ENCODE measurements at places on chromosomes 7 and 10.

DNA sequence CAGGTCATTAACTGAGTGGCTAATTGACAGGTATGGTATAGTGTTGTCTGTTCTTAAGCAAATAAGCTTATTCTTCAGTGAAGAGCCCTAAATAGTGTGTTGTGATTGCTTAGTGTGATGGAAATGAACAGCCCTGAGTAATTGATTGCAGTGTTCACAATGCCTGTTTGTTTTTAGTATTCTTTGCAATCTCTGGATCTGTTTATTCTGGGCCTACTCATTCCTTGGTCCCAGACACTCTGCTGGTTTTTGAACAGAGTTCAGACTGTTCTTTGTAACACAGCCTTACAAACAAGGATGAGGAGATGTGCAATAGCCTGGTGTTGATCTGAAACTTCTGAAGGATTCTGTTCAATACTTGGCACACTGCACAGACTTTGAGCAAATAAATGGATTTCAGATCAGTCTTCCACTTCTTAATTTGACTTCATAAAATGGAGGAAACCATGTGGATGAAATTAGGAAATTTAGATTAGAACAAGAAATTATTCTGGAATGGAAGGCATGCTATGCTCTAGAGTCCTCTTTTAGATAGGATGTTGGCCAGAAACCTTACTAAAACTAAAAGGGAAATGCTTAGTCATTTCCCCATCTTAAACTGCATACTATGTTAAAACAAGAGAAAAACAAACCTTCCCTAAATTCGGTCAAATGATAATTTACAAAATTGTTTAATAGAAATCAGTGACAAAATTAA is 444.2 kb upstream of the SEMA3D start:
- DNase-seq = no peak

DNA sequence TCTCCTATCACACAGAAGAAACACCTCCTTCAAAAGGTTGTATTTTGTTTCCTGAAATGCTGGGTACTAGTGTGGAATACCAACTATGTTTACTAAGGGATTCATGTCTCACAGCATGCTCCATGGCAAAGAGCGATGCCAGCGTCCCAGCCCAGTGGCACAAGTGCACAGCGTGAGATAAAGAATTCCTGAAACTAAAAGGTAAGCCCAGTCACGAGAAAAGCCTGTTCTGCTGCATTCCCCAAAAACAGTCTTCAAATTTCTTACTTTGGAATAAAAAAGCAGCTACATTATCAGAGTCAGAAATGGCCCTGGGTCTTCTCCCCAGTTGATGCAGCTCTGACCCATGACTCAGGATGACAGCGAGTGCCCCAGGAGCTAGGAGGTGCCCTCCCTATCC is 53.1 kb upstream of the DDC start:
- no peak for DNase-seq

DNA sequence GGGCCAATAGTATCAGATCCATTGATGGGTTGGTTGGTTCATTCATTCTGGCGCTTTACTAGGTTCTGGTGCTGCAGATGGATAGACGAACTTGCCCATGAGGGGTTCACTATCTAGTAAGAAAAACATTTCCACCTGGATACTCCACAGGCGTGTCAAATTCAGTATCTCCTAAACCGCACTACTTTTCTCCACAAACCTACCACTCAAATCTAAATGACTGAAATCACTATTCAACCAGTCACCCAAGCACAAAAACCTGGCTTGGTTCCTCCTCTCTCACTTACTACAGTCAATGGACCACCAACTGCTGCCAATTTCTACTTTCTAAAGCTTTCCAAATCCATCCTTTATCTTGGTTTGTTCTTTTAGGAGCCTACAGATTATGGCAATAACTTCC is 572 bp downstream of the AGK start:
- no peak for DNase-seq

- DNase-seq = peak; percentile 85
Observed at GRCh38 chr10:112898540-112899390, 51.3 kb upstream of the TCF7L2 start.

- DNase-seq = no peak
Observed at GRCh38 chr7:22542254-22542653, 42.3 kb upstream of the STEAP1B start.

- DNase-seq = no peak
Observed at GRCh38 chr7:8817448-8818036, 384.1 kb downstream of the NXPH1 start.

DNA sequence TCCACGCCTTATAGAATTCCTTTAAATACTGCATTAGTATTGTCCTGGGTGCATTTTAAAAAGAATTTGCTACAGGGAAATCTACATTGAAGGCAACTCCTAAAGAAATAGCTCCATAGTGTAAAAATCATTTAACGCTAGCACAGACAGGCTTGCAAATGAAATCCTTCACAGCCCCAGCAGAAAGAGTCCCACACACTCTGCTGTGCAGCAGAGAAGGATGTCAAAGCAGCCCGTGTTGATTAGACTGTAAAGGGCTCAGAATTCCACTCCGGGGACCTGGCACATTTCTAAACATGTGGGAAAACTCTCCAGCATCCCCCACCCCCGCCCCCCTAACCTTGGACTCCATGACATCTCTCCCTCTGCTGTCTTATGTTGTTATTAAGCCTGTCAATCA is 176.8 kb downstream of the CALN1 start:
- no peak for DNase-seq

- no peak for DNase-seq
Observed at GRCh38 chr7:70730451-70731110, 401.4 kb upstream of the GALNT17 start.

DNA sequence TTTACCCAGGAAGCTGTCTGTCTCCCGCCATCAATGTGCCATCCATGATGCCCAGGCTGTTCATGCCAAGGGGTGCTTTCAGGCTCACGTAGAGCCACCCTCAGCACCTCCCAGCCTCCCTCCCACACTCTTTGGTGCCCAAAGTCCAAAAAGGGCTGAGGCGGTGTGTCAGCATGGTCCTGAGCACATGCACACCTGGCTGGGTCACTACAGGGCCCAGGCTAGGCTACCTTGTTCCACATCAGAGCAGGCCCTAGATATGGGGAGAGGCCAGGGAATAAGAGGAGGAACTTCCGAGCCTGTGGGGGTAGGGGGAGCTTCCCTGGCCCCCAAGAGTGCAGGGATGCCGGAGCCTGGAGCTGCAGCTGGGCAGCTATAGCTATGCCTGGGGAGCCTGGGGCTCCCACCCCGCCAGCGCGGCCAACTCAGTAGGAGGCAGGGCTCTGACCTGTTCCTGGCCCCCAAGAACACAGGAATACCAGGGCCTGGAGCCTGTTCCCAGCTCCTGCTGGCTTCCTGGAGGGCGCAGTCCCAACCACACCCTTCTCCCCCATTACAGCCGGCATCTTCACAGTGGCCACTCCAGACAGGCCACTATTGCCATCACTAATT is 133.2 kb upstream of the C7orf33 start:
- DNase-seq = no peak

GRCh38 chr10:15725603-15726002 is 5.9 kb upstream of the ITGA8 start:
- no peak for DNase-seq

DNA sequence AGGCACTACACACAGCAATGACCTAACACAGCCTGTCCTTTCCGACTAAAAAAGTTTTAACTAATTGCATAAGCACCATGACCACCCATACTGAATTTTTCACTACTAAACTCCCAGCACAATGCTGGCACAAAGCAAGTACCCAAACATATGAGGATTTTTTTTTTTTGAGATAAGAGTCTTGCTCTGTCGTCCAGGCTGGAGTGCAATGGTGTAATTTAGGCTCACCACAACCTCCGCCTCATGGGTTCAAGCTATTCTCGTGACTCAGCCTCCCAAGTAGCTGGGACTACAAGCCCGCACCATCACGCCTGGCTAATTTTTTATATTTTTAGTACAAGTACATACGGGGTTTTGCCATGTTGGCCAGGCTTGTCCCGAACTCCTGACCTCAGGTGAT is 5.1 kb downstream of the UBE2H start:
- no peak for DNase-seq

DNA sequence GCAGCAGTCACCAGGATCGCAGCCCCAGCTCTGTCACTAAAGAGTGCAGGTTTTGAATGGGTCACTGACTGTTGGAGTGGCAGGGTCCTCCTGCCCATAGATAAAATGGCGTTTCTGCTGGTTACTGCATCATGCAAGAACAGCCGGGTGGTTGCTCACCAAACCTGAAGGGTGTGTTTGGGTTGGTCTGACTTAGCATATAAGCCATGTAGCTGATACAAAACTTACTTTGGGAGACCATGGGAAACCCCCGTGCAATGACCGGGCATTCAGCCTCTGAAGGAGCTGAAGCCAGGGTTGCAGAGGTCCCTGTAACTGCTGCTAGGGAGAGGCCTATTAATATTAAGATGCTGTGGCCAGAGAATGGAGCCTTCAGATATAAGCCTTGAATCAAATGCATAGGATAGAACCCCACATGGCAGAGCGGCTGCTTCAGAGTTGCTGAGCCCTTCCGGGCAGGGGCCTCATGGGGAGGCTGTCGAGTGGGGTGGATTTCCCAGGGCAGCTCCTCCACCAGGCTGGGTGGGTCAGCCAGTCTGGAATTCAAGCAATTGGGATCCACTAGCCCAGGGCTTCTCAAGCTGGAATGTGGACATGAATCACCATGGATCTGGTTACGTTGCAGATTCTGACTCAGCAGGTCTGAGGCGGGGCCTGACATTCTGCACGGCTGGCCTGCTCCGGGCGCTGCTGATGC is 70.9 kb upstream of the CTBP2 start:
- peak; percentile 33 for DNase-seq

DNA sequence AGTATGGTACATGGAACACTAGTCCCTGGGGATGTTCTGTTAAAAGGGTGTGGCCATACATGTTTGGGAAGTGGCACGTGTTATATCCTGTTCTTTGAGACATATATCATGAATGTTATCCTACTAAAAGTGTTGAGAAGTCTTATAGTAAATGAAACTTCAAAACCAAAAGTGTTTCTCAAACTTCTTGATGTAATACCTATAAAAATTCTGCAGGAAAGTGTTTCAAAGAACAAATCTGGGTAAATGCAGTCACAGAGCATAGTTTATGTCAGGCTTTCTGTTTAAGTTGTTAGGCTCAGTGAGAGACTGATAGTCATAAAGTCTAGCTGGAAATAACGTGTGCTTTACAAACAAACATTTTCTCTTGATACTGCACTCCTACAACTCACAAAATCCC is 273.7 kb downstream of the KIF20B start:
- no peak for DNase-seq

GRCh38 chr10:79073784-79074432 is 5.1 kb downstream of the ZMIZ1 start:
- DNase-seq = no peak

DNA sequence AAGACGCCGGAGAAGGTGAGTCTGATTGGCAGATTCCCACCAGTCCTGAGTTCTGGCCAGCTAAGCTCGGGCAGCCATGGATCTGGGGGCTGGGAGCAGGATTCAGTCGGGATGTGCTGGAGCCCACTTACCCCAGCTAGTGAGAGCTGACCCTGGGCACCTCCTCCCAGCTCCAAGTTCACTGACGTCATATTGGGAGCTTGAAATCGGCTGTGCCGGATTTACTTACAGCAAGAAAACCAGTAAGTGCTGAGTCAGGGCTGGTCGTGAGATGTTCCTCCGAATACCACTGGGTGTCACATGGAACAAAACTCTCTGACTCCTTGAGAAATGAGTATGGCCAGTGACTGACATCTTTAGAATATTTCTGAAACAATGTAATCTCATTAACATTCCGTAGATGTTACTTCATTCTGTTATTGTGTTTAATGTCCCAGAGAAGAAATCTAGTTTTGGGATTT is 621.2 kb downstream of the SDK1 start:
- peak; percentile 73 for DNase-seq

- no peak for DNase-seq
Observed at GRCh38 chr10:62708569-62708968, 96.0 kb upstream of the ADO start.

DNA sequence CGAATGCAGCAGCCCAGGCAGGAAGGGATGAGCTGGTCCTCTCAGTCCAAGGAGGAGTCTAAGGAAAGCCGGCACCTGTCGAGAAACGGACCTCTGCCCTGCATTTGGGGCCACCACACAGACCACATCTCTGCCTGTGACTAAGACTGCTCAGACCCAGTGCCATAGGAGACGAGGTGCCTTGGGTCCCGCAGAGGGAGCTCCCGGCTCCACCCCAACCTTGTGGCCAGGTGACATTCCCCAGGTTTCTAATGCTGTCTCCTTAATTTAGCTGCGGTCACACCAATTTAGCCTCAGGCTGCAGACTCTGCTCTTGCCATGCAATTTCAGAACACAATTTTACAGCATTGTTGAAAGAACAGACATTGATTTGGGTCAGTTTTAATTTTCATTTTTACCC is 22.8 kb upstream of the CRHR2 start:
- DNase-seq = no peak

DNA sequence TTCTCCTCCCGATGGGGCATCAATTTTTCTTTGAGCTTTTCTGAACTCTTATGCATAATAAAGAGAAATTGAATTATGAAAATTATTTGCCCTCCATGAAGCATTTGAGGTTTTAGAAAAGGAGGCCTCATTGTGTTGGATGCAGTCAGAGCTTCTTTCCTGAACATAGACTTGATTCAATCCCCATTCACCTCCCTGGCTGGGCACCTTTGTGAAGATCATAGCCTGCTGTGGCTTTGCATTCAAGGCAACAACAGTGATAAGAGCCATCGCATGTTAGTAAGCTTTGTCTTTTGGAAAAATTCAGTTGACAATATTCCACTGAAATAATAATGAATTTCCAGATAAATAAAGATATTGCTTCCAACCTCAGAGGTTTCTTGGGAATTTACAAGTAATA is 87.1 kb downstream of the TRIL start:
- DNase-seq = no peak

- no peak for DNase-seq
Observed at GRCh38 chr7:80197627-80198026, 63.0 kb downstream of the GNAI1 start.

DNA sequence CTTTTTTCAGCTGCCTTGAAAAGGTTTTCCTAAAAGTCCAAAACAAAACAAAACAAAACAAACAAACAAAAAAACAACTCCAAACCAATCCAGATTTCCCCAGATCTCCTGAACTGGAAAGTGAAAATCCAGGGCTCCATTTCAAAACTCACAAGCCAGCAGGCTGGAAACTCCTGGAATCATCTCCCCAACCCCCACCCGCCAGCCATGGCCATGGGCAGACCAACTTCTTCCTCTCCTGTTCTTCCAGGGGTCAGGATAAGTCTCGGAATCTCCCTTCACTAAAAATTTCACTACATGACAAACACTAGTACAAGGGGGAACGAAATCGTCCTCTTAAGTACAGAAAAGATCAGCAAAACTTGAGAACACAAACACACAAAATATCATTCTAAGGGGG is 40.4 kb downstream of the GNA12 start:
- DNase-seq = no peak

DNA sequence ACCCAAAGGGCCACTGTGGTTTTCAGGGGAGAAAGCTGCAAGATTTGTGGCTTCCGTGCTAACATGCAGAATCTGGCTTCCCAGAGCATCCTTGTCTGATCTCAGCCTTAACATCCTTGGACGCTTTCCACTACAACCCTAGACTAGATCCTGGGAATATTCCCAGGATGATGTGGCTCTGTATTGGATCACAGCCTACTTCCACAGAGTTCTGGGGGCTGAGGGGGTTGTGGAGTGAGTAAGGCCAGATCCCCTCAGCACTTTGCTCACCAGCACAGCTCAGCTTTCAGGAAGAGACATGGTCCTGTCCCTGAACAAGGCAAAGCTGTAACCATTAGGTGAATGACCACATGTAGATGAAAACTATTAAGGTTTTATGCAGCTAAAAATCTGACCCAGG is 241.3 kb upstream of the MYO3A start:
- DNase-seq = no peak

All from iPS DF 19.7 (cell line).